H4 (cell line): ENCODE measurements at places on chromosomes 12 and 14. TPM values are rescaled to one million over a fixed set of nuclear protein-coding genes. Genes with fewer than 3 reads are reported as not detected.

GRCh38 chr12:15530361-15530760 lies 208.1 kb downstream of the PTPRO start:
- no peak for DNase-seq

- no peak for DNase-seq
These were observed 12.1 kb downstream of the ACADS start for GRCh38 chr12:120737557-120738251.

- DNase-seq: no peak
These were observed 141.8 kb downstream of the CACNA1C start for GRCh38 chr12:2194571-2194970.

The VCPKMT gene
- total RNA-seq: 5.1 and 5.8 TPM in 2 replicates

The KITLG gene
- 12.3 and 13.0 TPM in 2 replicates for total RNA-seq

The KRT71 gene
- not detected in 2 replicates for total RNA-seq

The NDRG2 gene
- total RNA-seq: 1.3 and 8.5 TPM in 2 replicates
